ENCODE measurements at places on chromosomes 4 and X.

GRCh38 chr4:30957706-30958105 is 237.5 kb downstream of the PCDH7 start:
- DNase-seq = no peak

DNA sequence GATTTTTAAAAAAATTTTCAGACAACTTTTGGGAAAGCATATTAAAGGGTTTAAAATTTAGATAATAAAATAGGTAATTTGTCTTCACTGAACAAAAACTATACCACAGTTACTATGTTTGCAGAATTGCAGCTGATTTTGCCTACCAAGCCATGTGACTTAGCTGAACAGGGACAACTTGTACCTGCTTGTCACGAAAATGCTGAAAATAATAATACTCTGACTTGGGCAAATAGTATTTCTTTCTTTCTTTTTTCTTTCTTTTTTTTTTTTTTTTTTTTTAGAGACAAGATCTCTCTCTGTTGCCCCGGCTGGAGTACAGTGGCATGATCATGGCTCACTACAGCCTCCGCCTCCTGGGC is 225.2 kb upstream of the PPP1R2C start:
- no peak for DNase-seq

DNA sequence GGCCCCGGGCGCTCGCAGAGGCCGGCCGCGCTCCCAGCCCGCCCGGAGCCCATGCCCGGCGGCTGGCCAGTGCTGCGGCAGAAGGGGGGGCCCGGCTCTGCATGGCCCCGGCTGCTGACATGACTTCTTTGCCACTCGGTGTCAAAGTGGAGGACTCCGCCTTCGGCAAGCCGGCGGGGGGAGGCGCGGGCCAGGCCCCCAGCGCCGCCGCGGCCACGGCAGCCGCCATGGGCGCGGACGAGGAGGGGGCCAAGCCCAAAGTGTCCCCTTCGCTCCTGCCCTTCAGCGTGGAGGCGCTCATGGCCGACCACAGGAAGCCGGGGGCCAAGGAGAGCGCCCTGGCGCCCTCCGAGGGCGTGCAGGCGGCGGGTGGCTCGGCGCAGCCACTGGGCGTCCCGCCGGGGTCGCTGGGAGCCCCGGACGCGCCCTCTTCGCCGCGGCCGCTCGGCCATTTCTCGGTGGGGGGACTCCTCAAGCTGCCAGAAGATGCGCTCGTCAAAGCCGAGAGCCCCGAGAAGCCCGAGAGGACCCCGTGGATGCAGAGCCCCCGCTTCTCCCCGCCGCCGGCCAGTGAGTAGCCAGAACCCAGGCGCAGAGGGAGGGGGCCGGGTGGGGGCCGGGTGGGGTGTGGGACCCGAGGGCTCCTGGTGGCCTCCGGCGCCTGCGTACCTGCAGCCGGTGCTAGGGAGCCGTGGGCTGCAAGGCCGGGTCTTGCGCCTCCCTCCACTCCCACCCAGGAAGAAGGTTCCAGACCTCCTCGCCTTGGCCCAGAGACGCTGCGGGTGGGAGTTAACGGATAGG is 534 bp downstream of the MSX1 start:
- DNase-seq = no peak

- DNase-seq = peak; percentile 20
These were observed 67.6 kb upstream of the PPARGC1A start for GRCh38 chr4:23957465-23957864.

- DNase-seq = no peak
These were observed 490.6 kb downstream of the INPP4B start for GRCh38 chr4:142355421-142355930.

GRCh38 chr4:24195991-24196736 is 306.3 kb upstream of the PPARGC1A start:
- DNase-seq = no peak
